Stimulated activated CD8-positive, alpha-beta memory T cell treated with anti-CD3 and anti-CD28 coated beads, Interleukin-15, amount 100 ng/mL, for 4 hours (primary cell): ENCODE measurements at places on chromosomes 4 and X.

DNA sequence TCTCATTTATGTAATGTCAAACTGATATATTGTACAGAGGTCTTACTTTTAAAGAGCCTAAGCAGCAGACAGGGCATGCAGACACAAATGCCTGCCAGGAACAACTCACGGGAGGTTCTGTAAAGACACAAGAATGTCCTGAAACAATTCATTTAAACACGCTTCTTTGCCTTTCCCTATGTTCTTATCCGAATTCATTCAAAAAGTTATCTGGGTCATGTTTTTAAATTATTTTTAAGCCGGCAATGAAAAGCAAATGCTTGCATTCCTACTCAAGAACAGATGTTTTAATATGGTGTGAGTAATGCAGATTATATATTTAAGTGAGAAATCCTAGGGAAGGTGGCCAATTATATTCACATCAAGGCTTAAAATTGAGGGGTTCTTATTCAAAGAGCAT is 192.6 kb downstream of the PDGFC start:
- DNase-seq = no peak

DNA sequence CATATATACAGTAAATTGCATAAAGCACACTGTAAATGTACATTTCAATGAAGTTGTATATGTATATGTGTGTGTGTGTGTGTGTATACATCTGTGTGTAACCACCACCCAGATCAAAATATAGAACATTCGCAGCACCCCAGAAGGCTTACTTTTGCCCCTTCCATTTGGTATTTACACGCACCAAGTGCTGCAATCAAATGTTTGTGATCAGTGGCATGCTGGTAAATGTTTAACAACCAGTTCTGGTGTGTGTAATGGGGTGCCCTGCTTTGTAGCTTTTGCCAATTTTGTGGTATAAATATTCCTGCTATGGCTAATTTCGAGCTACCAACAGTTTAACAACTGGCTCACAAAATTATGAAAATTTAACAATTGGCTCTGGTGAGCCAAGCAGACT is 101.3 kb downstream of the RTL5 start:
- DNase-seq = no peak

DNA sequence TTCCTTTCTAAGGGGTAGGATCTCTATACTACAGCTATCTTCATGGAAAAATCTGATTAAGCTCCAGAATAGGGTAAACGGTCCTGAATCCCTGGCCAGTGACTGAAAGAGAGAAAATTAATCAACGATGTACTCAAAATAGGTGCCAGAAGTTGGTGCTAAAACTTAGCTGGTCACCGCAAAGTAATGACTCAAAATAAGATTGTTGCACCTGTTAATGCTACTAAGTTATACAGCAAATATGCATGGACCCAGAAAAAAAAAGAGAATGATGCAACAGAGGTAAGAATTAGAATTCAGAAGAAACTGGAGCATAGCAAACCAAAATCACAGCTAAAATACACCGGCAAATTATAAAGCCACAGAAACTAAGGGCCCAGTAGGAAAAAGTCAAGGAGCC is 239.7 kb upstream of the FAM241A start:
- DNase-seq = no peak

- no peak for DNase-seq
Measured at GRCh38 chrX:22740836-22741235, 258.9 kb upstream of the DDX53 start.

DNA sequence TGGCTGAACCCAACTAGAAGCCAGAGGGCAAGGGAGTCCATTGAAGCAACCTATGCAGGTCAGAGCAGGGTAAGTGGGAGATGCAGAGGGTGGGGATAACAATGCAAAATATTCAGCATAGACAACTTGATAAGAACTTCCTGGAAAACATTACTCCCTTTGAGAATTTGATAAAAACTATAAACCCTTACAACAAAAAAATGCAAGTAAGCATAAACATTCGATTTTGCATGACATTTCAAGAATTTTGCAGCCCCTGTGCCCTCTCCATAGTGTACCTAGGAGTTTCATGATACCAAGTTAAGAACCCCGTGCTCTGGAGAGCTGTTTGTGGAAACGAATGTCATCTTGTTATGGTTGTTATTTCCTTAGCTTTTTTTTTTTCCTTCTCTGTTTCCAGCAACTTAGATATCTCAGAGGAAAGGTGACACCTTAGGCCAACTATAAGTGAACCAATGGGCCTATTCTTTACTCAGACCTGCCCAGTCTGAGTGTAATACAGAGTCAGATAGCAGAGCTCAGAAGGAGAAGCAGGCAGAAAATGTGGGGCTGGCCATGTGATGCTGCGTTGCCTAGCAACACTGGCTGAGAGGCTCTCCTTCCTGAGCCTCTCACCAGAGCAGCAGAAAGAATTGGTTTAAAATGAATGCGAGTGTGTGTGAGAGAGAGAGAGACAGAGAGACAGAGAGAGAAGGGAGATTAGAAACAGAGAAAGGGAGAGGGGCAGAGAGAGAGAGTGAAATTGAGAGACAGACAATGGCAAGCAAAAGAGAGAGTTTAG is 36.7 kb upstream of the GABRQ start:
- no peak for DNase-seq

GRCh38 chr4:124025000-124025399 is 628.4 kb downstream of the SPRY1 start:
- no peak for DNase-seq

GRCh38 chrX:8873102-8873501 is 71.9 kb upstream of the FAM9A start:
- DNase-seq = no peak

DNA sequence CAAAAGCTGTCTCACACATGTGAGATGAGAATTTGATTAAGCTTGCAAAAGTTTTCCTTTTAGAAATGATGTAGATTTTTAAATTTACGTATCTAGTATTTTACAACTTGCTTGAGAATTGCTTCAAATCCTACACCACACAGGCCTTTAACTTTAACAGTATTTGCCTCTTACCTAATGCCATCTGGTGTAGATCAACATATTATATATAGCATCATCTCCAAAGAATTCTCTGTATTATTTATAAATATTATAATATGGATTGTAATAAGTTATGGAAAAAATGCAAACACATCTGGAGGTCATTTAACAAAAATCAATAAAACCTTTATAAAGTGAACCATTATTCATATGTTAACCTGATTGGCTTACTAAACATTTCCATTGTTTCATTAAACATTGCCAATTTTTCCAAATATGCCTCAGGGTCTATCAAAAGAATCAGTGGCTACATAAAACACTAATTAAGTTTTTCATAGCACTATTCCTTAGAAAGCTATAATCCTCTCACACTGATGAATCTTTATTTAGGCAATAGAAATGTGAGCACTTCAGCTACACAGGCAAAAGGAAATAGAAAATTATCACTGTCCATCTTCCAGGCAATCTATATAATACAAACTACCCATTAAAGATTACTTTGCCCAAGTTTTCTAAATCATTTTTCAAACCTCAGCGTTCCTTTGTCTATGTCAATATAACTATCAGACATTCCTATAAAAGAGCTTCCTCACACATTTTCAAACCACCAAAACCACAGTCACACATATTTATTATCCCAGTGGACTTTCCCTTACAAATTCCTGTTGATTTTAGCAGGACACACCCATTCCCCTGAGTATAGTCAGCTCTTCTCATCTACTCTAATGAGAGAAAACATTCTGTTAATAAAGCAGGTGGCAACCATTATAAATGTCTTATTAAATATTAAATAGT is 83.5 kb upstream of the INTU start:
- DNase-seq = no peak

GRCh38 chr4:37434469-37434868 is 189.9 kb downstream of the NWD2 start:
- DNase-seq = no peak

- no peak for DNase-seq
Measured at GRCh38 chrX:10615931-10616774, 4.2 kb downstream of the MID1 start.

DNA sequence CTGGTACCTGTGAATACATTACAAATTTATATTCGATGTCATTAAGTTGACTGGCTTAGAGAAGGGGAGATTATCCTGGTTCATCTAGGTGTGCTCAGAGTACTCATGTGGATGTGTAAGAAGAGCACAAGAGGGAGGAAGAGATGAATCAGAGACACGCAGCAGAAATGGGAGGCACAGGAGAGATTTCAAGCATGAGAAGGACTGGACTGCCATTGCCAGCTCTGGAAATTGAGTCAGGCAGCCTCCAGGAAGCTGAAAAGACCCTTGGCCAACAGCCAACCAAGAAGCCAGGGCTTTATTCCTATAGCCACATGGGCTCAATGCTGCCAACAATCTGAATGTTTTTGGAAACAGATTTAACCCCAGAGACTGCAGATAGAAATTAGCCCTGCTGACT is 1390.0 kb downstream of the STIM2 start:
- DNase-seq = no peak

- no peak for DNase-seq
Measured at GRCh38 chr4:74794382-74795010, at the start of gene BTC. Gene BTC, minus strand, starts transcription at chr4:74794523. Its CDS starts 198 bp downstream, at chr4:74794325.

DNA sequence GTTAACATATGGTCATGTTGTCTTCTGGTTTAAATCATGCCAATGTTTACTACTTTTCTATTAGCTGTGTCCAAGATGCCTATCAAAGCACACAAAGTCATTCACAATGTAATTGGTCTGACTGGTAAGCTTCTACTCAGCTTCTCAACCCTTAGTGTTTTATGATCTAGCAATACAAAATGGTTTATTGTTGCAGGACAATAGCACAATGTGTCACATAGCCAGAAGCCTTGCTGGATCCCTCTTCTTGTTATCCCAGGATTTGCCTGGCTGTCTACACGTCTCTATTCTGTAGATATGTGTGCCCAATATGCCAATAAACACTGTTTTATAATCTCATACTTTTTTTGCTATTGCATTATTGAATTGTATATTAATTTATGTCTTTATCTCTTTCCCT is 1111.0 kb upstream of the AGA start:
- DNase-seq = no peak

DNA sequence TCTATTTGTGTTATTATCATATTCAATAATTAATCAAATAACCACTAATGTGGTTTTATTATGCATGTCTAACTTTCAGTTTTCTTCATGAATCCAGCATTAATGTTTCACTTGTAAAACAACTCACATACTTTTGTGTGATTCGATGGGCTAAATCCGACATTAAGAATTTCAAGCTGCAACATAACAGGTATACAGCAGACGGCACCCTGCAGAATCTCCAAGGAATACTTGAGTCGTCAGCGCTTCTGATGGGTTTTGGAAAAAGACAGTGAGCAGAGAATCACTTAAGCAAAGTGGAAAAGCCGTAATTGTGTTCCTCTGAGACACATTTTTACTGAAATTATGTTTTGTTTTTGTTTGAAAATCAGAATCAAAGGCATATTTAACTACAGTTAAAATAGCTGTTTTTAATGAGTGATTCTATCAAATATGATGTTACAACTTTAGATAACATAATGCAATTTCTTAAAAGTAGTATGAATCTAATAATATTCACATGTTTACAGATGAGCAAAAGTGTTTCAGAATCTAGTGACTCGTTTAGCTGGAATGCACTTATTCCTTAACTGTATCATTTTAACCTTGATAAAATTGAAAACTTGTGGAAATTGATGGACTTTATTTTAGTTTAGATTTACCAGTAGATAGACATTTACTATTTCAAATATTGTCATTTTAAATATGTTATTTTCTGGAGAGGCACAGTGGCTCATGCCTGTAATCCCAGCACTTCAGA is 514.8 kb downstream of the CCSER1 start:
- no peak for DNase-seq

- no peak for DNase-seq
Measured at GRCh38 chrX:9873360-9873759, 87.1 kb downstream of the SHROOM2 start.

GRCh38 chrX:40496728-40497127 is 84.0 kb upstream of the ATP6AP2 start:
- no peak for DNase-seq

GRCh38 chr4:169337510-169337909 is 66.8 kb upstream of the SH3RF1 start:
- no peak for DNase-seq

DNA sequence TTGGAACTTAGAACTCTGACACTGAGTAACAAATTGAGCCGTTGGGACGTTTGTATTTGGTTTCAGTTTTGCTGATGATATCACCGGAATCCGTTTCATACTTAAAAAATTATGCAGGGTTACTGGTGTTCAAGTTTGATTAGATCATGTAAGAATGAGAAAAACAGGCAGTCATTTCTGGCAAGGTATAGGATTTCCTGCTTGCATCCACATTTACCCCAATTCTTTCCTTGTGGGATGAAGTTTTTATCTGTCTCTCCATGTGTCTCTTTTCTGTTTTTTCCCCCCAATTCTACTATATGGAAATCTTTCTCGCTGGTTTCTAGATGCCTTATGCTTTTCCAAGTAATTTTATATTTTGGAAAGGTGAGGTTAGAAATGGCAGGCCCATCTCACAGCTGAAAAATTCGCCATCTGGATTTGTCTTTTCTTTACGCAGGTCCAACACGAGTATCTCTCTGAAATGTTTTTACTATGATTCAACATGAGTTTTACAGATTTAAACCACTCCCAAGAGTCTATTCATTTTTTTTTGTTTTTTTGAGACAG is 197.9 kb downstream of the SHOX start:
- no peak for DNase-seq

DNA sequence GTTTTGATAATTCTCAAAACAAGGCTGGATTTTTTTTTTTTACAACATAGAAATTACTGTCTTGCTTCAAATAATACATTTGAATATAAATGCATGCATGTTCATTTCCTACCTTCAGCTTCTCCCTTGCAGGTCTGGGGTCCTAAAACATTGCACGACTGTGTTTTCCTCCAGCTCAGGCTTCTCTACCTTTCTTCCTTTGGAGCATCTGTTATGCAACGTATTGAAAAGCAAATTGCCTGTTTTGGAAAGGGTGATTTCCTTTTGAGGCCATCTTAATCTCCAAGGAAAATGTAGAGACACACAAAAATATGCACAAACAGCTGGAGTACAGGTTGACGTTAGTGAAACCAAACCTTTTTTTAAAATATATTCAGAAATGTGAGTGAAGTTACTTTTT is 115.6 kb upstream of the TLL1 start:
- DNase-seq = no peak

DNA sequence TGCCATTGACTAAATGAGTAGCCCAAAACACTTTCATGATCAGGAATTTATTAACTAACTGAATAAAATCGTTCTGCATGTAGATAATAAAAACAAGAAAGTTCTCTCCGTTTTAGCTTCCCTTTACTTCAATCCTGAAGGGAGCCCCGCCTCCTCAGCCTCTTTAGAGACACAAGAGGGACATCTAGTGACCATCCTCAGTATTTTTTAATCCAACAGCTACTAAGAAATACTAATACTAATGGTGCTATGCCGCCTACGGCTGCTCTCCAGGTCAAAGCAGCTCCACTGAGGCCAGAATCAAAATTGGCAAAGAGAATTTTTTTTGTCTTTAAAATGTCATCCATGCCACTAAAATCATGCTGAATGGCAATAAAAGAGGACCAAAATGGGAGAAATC is 3.2 kb upstream of the PCDH19 start:
- no peak for DNase-seq

DNA sequence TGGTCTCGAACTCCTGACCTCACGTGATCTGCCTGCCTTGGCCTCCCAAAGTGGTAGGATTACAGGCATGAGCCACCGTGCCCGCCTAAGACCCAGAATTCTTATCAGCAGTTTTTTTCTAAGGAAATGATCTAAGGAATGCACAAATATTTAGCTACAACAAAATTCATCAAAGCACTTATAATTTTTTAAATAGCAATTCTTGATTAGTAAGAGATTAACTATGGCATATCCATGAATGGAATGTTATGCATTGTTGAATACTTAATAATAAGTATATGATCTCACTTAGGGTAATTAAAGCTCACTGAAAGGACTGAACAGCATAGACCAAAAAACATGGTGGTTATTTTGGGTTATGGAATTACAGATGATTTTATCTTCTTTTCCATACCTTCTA is 18.4 kb downstream of the CENPU start:
- no peak for DNase-seq
